ENCODE measurements at places on chromosomes 11 and 22. TPM values are rescaled to one million over a fixed set of nuclear protein-coding genes. Genes with fewer than 3 reads are reported as not detected.

The CEP126 gene
- total RNA-seq, result 0.72 TPM

The SLC43A1 gene
- total RNA-seq, result 3.6 TPM

DNA sequence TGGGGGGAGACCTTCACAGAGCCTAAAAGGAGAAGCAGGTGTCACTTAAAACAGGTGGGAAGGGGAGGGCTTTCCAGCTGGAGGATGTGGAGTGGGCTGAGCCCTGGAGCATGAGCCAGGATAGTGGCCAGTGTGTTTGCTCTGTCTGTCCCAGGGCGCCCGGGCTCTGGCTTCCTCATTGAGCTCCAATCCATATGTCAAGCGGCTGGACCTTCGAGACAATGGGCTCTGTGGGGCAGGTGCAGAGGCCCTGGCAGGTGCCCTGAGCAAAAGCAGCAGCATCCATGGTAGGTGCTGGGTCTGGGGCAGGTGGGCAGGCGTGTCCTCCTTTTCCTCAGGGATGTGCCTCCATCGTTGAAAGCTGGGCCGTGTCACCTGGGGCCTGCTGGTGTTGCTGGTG, 2.0 kb downstream of the LRRC74B start:
- no peak for DNase-seq

GRCh38 chr11:65215441-65216076, 33.8 kb downstream of the CAPN1 start:
- DNase-seq, result no peak

- no peak for DNase-seq
These were observed 55.1 kb upstream of the RCE1 start for GRCh38 chr11:66787934-66788758.

- no peak for DNase-seq
These were observed 157.9 kb downstream of the NCAM1 start for GRCh38 chr11:113119074-113119473.

All from epithelial cell of proximal tubule (primary cell).